ENCODE measurements at places on chromosomes 1 and 21. TPM values are rescaled to one million over a fixed set of nuclear protein-coding genes. Genes with fewer than 3 reads are reported as not detected.

The FMO2 gene
- 184 TPM for total RNA-seq

The SPATA1 gene
- 19.9 TPM for total RNA-seq

DNA sequence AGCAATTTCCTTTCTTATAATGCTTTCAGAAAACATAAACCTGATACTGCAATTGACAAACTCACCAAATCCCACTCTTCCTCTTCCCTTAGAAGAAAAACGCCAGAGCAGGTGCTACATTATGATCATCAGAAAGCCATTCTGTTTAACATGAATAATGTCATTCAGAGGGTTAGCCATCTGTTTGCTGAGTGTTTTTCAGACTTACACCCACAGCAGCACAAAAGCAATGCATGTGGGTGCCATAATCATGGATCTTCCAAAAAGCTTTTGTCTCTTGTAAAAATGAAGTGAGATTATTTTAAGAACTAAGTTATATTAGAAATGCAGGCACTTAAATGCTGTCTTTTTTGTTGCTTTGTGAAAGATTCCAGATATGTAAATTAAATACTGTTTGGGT, 204.6 kb upstream of the TMPRSS15 start:
- DNase-seq: no peak
- H3K4me1 ChIP-seq: no peaks in the 10 kb centered on the region
- H3K36me3 ChIP-seq: no peaks in the 10 kb centered on the region
- H3K4me3 ChIP-seq: no peak overlapping the region

DNA sequence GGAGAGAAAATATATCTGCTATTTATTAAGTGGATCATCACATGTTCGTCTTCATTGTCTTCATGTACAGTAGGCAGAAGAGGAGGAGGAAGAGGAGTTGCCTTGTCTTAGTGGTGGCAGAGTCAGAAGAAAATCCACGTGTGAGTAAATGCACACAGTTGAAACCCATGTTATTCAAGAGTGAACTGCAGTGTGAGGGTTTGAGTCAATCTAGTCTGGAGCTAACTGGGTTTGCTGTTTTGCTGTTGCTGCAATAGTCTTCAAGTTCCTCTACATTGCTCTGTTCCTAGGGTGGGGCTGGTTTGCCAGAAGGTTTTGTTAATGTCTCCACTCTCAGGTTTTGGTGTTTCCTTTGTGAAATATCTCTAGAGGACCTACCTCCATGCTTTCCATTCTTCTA, 3.1 kb upstream of the CD1A start:
- no peaks in the 10 kb centered on the region for H3K36me3 ChIP-seq
- no peak overlapping the region for H3K4me3 ChIP-seq
- no peak for DNase-seq
- no peak overlapping the region for H3K27ac ChIP-seq

- no peak overlapping the region for H3K4me3 ChIP-seq
- no peaks in the 10 kb centered on the region for H3K27me3 ChIP-seq
- H3K36me3 ChIP-seq: no peaks in the 10 kb centered on the region
- H3K4me1 ChIP-seq: no peaks in the 10 kb centered on the region
These were observed 42.0 kb upstream of the LHX8 start for GRCh38 chr1:75092141-75092540.

DNA sequence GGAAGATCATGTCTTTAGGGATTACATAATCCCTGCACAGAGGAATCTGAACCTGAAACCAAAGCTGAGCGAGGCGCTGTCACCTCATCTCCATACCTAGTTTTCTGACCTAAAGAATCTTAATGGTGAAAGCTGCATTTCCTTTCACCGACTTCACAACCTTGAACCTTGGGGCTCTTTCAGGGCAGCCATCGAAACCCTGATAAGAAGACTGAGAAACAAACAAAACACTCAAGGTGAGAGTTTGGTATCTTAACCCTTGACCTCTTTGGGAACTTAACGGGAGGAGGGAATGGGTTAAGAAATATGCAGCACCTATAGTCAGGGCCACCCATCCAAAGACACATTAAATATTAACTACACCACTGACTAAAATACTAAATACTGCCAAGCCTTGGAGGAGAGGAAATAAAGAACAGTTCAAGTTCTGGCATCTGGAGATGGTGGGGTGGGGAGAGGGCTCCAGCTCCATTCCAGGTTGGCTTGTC, 2.0 kb downstream of the C1orf116 start:
- DNase-seq: no peak
- peaks cover 14% of the 10 kb centered on the region for H3K4me1 ChIP-seq
- H3K36me3 ChIP-seq: no peaks in the 10 kb centered on the region
- H3K4me3 ChIP-seq: no peak overlapping the region
- H3K27me3 ChIP-seq: no peaks in the 10 kb centered on the region

GRCh38 chr1:93638981-93639380, 42.7 kb downstream of the BCAR3 start:
- H3K27me3 ChIP-seq: no peaks in the 10 kb centered on the region
- no peak overlapping the region for H3K4me3 ChIP-seq
- H3K4me1 ChIP-seq: no peaks in the 10 kb centered on the region

- H3K27ac ChIP-seq: no peak overlapping the region
- H3K4me1 ChIP-seq: no peaks in the 10 kb centered on the region
- no peaks in the 10 kb centered on the region for H3K36me3 ChIP-seq
- H3K27me3 ChIP-seq: no peaks in the 10 kb centered on the region
- no peak for DNase-seq
- H3K4me3 ChIP-seq: no peak overlapping the region
These were observed 8.8 kb upstream of the XCL1 start for GRCh38 chr1:168567568-168567967.
